ENCODE measurements at places on chromosomes 12 and 14.

DNA sequence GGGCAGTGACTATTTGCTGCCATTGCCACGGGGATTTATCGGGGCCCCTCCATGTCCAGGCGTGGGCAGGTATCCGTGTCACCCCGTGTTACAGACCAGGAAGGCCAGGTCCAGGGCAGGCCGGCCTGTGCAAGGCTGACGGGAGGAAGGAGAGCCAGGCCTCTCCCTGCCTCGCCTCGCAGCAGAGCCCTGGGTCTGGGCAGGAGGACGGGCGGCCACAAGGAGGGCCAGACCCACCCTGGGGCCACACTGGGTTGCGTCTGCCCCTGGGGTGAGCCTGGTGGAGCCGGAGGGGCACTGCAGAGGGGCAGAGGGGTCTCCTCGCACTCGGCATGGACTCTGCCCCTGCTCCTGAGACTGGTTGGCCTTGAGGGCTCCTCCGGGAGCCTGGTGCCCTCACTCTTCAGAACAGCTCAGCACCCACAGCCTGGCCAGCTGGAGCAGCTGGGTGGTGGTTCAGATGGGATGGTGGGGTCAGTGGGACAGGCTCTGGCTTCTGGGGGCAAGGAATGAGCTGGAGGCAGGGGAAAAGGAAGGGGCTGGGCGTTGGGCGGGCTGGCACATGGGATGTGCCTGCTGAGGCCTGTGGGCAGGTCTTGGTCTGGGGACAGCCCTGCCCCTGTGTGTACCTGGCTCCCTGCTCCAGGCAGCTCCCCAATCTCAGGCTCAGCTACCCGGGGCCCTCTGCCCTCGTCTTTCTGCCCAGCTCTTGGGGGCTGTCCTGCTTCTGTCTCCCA is 53.9 kb downstream of the KIF26A start:
- DNase-seq, result no peak

DNA sequence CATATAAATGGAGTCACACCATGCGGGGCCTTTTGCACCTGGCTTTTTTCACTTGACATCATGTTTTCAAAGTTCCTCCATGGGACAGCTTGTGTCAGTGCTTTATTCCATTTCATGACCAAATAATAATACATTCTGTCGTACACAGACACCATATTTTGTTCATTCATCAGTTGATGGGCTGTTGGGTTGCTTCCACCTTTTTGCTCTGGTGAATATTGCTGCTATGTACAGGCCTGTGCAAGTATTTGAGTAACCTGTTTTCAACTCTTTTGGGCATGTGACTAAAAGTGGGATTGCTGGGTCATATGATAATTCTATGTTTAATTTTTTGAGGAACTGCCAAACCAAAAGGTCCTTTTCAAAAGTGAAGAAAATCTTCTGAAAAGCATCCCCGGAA is 46.9 kb downstream of the HCAR2 start:
- no peak for DNase-seq

GRCh38 chr14:101103321-101103901 is 199.9 kb upstream of the RTL1 start:
- DNase-seq, result no peak

GRCh38 chr12:48029491-48030172 is 25.4 kb upstream of the COL2A1 start:
- no peak for DNase-seq

GRCh38 chr14:28946267-28946666 is 179.7 kb downstream of the FOXG1 start:
- DNase-seq, result no peak

DNA sequence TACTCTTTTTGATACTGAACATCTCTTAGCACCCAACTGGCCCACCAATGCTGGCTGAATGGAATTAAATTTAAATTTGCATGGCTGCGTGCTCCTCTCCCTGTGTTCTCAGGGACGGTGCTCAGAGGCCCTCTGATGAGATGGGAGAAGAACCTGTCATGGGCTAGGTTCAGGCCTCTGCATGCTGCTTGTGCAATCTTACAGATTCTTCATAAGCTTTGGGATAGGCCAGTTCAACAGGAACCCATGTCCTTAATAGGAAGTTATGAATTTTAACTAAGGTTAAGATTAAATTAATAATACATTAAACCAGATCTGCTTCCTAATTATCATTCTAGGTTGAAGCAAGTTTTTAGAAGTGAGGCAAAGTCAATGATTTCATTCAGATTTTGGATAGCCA is 119.7 kb upstream of the LRIG3 start:
- DNase-seq, result no peak

GRCh38 chr14:57087841-57088240 is 180.9 kb downstream of the EXOC5 start:
- no peak for DNase-seq

DNA sequence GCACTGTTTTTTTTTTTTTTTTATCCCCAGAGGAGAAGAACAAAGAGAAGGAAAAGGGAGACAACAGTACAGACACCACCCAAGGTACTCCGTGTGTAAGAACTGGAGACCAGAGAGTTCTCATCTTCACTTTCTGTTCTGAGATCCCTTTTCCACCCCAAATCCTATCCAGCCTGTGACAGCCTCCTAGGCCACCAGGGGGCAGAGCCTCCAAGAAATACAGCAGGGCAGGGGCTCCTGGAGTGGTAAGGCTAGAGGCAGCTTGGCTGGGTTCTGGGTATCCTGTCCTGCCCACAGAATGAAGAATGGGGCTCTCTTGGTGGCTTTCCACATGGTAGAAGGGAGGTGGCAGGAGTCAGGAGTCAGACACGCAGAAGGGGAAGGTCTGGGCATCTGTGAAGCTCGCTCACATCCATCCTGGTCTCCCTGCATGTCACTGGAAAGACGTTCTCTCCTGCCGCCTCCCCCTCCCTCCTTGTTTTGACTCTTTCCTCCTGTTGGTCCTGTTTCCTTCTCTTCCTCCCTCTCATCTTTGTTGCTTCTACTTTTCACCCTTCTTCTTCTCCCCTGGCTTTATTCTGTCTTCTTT is 12.0 kb downstream of the CLSTN3 start:
- DNase-seq, result peak; percentile 59

- DNase-seq, result no peak
Measured at GRCh38 chr12:79451978-79452377, 238.8 kb downstream of the PAWR start.

- no peak for DNase-seq
Measured at GRCh38 chr12:116885491-116885890, 4.2 kb upstream of the HRK start.

GRCh38 chr12:114241973-114242434 is 163.9 kb downstream of the TBX5 start:
- DNase-seq, result no peak

DNA sequence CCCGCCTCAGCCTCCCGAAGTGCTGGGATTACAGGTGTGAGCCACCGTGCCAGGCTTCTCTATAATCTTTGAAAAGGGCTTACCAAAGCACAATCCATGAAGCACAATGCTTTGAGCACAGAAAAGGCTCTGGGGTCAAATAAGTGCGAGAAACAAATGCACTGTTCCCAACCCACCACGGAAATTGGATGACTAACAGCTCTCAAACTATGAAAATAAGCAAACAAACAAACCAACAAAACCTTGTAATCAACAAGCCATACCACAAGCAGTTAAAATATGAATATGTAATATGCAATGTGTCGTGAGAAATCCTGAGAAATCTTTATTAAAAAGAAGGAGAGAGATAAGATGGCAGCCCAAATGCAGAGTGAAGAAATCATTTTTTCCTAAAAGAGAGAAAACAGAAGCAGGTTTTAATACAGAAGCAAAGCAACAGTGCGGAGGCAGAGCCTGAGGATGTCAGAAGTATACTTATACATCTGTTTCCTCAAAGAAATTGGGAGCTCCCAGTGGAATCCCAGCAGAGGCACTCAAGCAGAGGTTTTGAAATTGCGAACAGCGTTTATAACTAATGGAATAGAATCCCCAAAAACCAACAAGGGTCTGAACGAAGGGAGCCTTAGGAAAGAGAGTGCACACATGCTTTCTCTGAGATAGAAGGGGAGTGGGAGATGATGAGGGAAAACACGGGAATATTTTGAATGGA is 17.1 kb downstream of the SMCO2 start:
- no peak for DNase-seq

DNA sequence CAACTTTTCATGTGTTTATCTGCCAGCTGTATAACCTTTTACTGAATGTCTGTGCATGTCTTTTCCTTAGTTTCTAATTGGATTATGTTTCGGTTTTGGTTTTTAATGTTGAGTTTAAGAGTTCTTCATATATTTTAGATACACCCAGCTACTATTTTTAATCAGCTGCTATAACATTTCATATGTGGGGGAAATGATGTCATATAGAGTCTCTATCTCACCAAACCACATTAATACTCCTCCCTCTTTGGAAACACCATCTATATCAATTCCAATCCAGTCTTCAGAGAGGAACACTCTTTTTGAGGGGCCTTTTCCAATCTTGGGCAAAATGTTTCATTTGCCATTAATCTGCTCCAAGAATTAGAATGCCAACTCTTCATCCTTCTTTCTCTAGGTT is 28.5 kb upstream of the GCH1 start:
- no peak for DNase-seq

GRCh38 chr12:127619869-127620734 is 646.9 kb upstream of the TMEM132C start:
- no peak for DNase-seq

GRCh38 chr14:88243946-88244345 is 79.1 kb downstream of the KCNK10 start:
- no peak for DNase-seq

- DNase-seq, result no peak
Measured at GRCh38 chr12:75661908-75662307, 150.5 kb upstream of the KRR1 start.

GRCh38 chr14:68450391-68451120 is 342.3 kb downstream of the ZFP36L1 start:
- no peak for DNase-seq

DNA sequence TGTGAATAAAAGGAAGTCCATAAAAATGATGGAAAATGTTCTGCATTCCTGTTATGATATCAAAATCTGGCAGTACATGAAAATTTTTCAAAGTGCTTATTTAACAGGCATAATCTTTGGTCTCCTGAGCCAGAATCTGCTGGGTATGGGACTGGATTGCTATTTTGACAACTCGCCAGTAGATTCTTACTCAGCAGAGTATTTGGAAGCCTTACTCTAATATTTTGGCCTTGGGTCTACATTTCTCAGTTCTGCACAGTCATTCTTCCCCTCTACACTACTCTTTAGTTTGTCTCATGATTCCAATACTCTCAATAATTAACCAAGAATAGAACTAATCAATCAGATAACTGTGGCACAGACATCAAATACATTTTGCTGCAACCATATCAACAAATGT is 1.1 kb upstream of the SLCO1B1 start:
- no peak for DNase-seq

DNA sequence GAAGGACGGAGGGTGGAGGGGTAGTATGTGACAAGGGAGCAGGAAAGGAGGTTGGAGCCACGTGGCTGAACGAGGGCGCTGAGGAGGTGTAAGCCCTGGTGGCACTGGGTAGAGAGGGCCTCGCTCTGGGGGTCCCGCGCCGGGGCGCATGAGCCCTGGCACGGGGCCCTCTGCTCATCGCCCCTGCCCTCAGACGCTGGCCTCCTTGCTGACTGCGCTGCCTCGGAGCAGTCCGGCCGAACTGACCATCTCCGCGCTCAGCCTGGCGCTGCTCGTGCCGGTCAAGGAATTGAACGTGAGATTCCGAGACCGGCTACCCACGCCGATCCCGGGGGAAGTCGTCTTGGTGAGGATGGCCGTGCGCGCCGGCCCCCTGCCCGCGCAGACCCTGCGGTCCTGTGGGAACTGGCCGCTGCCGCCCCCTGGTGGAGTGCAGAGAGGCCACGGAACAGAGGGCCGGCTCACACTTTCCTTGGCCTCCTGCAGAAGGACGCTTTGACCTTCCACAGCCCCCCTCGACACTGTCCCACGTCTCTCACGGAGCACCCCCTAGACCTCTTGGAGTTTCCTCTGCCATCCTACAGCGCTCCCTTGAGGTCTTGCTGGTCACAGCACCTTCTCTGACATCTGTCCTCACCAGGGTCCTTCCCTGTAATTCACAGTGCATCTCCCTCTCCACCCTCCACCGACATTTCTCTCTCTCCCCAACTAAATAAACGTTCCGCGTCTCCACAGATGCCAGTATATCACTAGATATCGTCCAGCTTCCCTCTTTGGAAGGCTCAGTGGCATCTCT is 10.5 kb downstream of the ARHGEF25 start:
- peak; percentile 68 for DNase-seq

DNA sequence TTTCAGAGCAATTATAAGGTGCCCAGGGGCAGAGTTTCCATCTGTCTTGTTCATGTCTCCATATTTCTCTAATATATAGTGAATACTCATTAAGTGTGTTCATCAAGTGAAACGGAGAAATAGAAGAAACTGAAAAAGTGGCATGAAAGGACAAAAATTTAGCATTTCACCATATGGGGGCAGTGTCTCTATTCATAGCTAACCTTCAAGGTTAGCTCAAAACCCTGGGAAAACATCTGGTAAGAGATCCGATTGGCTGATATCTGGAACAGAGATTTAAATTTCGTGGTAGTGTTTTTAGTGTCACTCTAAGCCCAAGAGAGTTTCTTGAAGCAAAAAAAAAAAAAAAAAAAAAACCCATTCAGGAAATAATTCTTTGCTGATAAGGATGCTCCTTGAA is 367.5 kb downstream of the DAD1 start:
- no peak for DNase-seq

DNA sequence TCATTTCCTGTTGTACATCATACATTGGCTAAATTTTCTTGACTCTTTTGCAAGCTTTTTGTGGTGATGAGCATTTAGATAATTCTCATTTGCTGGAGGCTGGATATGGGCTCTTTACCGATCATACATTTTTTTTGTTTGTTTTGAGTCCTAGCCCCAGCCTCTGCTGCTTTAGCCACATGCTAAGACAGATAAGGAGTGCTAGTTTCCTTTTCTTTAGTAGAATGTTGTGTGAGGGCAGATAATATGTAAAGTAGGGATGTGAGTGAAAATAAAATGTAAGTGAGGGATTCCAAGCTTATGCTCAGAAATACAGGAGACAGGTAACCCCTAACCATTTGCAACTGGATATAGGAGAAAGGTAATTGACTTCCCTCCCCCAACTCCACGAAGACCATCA is 405.7 kb downstream of the TRHDE start:
- no peak for DNase-seq

DNA sequence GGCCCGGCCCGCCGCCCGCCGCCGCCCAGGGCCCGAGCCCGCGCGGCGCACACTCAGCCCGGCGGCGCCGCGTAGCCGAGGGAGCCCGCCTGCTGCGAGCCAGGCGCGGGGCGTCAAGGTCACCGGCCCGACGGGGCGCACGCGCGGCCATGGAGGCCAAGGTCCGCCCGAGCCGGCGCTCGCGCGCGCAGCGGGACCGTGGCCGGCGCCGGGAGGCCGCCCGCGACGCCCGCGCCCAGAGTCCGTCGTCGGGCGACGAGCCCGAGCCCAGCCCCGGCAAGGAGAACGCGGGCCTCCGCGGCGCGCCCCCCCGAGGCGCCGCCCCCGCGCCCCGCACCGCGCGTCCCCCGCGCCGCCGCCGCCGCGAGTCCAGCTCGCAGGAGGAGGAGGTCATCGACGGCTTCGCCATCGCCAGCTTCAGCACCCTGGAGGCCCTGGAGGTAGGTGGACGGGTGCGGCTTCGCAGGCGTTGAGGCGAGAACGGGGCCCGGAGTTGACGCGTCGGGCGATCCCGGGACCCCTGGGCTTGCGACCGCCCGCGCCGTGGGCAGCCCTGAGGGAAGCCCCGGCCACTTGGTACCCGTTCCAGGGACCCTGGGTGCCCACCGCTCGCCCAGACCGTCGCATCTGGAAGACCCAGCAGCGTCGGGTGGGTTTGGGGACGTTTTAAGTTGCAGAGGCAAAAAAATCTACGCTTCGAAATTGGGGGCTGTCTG is 629 bp downstream of the FBRSL1 start:
- DNase-seq, result peak; percentile 23
